D721Med (cell line): ENCODE measurements at places on chromosomes 1 and 21.

- no peak for DNase-seq
Observed at GRCh38 chr1:25771221-25772114, 28.5 kb upstream of the SELENON start.

DNA sequence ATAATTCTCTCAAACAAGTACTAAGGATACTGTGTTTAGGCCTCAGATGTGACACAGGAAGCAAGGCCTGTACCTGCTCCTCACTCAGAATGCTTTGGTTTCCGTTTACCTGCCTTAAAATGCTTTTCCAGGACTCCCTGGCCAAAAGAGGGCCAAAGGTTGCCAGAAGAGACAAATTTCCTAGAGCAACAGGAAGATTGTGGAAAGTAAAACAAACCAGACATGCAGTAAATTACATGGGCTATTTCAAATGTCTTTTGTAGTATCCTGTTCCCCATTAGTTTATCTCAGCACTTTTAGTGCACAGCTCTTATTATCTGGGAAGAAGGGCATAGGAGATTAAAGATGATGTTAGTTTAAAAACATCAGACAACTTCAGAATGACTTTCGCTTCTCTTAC is 280.0 kb downstream of the NFIA start:
- DNase-seq, result no peak

DNA sequence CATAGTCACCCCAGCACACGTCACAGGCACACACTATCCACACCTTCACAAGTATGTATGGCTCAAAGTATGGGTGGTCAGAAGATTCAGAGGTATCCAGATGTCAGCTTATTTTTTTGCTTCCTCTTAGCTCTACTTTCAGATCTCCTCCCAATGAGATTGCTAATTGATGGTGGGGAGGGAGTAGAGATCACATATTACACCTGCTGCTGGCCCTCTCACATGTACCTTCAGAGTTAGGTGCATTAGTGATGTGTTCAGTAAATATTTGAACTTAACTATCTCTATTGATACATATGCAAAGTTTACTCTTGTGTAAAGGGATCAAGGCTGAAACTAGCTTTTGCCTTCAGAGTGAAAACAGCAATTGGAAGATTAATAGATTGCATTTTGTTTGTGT is 262.6 kb downstream of the PCP4 start:
- DNase-seq, result no peak

GRCh38 chr1:181128592-181129497 is 40.3 kb downstream of the IER5 start:
- peak; percentile 92 for DNase-seq

DNA sequence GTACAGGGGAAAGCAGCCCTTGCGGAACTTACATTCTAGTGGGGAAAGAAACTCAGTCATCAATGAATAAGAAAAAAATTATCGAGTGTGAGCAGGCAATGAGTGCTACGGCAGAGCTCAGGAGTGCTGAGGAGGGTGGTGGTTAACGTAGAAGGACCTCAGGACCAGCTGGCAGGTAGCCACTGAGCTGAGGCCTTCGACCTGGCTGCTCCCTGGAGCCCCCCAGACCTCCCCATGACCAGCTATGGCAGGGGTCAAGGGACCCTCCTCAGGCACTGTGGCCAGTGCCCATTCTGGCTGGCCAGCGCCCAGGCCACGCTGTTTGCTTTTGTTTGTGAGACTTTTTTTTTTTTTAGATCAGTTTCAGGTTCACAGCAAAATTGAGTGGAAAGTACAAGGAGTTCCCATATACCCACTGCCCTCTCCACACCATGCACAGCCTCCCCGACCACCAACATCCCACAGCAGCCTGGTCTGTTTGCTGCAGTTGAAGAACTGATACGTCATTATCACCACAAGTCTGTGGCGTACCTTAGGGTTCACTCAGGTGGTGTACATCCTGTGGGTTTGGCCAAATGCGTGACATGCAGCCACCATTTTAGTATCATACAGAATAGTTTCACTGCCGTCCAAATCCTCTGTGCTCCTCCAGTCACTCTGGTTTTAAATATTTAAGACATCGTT is 11.8 kb upstream of the TTC22 start:
- DNase-seq, result no peak

DNA sequence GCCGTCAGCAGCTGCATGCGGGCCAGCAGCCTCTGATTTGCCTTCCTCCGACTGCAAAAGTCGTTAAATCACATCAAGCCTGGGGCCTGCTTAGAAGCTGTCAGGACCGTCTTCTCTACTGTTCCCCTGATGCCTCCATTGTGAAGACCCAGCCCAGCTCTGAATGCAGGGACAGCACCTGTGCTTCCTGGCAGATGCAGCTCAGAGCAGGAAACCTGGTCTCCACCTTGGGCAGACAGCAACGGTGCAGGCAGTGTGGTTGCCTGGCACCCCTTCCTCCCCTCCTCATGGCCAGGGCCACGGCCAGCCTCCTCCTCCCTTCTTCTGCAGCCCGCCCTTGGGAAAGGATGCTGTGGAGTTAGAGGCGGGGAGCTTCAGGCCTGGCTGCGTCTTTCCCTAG is 92.3 kb upstream of the COL6A1 start:
- no peak for DNase-seq

- no peak for DNase-seq
Observed at GRCh38 chr21:43639470-43640353, 19.6 kb downstream of the HSF2BP start.

DNA sequence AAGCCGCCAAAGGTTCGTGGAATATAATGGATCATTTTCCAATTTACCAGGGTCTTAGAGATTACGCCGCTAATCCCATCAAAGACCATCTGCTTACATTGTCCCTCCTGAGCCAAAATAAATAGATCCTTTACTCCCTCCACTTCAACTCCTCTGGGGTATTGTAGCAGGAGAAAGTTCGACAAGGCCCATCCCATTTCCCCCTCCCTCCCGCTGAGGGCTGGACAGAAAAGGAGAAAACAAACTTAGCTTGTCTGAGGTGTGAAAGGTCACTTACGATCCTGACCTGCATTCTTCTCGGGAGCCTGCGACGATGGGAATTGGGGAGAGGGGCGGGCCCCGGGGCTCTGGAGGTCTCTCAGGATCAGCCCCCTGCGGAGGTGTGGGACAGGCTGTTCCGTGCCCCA is 60.8 kb downstream of the MEF2D start:
- no peak for DNase-seq

- DNase-seq, result no peak
Observed at GRCh38 chr1:28507646-28508434, 2.0 kb downstream of the RCC1 start.

DNA sequence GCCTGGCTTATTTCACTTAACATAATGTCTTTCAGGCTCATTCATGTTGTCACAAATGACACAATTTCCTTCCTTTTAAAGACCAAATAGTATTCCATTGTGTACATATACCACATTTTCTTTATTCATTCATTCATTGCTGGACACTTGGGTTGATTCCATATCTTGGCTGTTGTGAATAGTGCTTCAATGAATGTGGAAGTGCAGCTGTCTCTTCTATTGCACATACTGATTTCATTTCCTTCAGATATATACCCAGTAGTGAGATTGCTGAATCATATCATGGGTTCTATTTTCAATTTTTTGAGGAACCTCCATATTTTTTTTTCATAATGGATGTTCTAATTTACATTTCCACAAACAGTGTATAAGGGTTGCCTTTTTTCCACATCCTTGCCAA is 38.6 kb upstream of the WLS start:
- no peak for DNase-seq

- DNase-seq, result no peak
Observed at GRCh38 chr1:156553860-156554485, 18.4 kb downstream of the IQGAP3 start.

DNA sequence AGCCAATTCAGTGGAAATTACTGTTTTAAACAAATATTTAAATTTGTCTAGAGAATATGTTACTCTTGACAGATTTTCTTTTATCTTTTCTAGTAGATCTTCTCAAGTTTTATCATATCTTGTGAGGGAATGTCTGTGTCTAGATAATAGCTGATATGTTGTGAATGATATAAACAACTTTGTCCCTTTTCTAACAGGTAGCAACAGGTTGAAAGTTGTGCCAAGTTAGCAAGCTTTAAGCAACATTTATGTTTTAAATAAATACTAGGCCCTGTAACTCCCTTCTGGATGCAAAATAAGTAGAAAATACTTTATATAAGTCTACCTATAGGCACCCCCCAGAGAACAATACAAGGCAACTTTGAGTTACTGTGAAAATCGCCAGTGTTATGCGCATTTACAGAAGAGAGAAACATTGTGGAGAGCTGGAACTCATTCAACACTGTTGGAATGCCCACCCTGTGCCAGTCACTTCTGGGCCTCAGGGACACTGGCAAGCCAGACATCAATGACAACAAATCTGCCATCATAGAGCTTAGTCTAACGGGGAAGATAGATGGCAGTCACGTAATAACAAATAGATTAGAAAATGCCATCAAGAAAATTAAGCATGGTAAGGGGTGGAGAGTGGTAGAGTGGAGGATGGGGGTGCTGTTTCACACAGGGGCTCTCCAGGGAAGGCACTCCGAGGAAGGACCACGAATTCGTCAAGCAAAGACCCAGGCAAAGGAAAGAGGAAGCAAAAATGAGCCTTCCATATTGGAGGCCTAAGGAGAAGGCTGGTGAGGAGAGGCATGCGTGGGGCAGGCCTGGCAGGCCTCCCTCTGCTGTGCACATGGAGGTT is 4.4 kb downstream of the MAP3K21 start:
- no peak for DNase-seq

DNA sequence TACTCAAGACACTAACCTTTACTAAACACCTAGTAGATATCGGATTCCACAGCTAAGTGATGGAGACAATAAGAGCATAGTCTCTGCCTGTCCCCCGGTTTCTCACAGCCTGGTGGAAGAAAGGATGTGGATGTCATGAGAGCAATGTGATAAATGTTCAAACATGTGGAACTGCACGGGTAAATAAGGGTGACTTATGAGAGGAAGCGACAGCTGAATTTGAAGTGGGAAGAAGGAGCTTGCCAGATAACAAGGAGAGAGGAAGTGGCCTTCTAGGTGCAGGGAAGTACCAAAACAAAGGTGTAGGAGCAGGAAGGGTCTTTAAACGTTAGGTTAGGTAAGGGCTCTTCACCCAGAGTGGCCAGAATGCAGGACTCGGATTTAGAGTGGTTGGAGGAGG is 178.6 kb upstream of the NRIP1 start:
- DNase-seq, result no peak

GRCh38 chr1:177426497-177426896 is 255.7 kb downstream of the BRINP2 start:
- DNase-seq, result no peak

GRCh38 chr21:42361286-42361685 is 5.0 kb downstream of the TFF1 start:
- DNase-seq, result no peak

GRCh38 chr1:201507360-201507675 is 395 bp upstream of the CSRP1 start:
- DNase-seq, result no peak

DNA sequence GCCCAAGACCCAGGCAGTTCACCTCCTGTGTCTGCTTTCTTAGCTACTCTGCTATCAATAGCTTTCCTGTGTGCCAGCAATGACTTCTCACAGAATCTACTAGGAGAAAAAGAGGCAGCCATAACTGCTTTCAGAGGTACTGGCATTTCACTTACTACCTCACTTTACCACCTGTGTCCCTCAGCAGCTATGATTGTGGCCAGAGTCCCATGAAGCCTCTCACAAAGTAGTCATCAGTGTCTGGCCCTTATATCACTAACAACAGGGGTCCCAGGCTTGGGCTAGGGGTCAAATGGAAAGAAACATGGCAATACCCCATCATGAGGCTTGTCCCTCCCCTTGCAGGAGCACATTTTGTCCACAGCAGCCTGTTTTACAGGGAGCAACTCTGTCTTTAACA is 62.7 kb upstream of the EPS8L3 start:
- no peak for DNase-seq

GRCh38 chr1:193190096-193190744 is 3.8 kb upstream of the B3GALT2 start:
- no peak for DNase-seq

DNA sequence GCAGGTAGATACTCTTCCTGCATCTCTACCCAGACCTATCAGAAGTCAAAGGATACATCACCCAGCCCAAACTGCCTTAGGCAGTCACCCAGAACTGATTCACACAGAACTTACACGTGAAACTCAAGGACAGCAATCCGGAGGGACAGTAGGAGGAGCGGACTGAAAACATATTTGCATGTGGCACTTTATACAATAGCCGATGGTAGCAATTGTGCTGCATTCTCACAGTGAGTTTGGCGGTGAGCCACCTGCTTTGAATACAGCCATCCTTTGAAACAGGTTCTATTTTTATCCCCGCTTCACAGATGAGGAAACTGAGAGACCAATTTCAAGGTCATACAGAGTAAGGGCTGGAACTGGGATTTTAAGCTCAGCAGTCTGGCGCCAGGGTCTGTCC is 69.5 kb downstream of the EDEM3 start:
- no peak for DNase-seq

DNA sequence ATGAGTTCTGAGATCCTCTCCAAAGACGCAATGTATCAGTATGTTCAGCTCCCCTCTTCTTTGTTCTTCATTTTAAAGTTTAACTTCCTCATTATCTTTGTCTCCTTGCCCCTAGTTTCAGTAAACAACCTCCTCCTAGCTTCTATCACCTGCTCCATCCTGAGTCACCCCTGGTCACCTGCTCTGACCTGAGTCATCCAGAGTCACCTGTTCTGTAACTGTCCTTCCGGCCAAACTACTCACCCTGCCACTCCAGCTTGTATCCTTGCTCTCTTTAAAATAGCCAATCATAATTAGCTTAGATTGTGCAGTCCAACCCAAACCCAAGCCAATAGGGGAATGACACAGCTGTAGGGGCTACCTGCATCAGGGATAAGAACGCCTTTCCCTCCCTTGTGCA is 332.0 kb downstream of the OLFM3 start:
- DNase-seq, result no peak

DNA sequence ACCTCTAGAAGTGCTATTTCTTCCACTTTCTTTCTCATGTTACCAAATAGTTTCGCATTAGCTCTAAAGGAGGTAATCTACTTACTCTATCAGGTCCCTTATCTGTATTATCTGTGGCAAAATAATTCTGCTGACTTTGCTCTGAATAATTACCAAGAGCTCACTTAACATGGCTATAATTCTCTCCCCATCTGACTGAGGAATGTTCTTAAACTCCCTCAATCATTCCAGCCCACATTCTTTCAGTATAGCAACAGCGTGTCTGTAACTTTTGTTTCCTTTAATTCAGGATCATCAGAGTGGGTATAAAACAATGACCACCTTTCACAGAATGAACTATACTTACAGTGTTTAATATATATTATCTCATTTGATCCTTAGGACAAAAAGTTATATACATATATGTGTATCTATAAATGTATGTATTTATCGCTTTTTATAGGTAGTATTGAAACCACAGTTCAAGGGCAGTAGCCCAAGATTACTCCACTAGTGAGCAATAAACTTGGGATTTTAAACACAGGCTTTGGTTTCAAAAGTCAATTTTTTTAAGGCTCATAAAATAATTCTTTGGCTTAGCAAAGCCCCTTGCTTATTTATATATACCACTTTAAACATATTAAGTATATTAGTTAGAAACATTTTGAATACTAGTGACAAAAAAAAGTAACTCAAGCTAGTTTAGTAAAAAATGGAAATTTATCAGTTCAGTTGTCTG is 36.1 kb upstream of the ST6GALNAC3 start:
- no peak for DNase-seq

- DNase-seq, result no peak
Observed at GRCh38 chr1:116891396-116892079, 18.2 kb upstream of the PTGFRN start.

- DNase-seq, result no peak
Observed at GRCh38 chr1:191151321-191151807, 673.7 kb upstream of the BRINP3 start.

GRCh38 chr1:241722947-241723346 is 70.9 kb downstream of the WDR64 start:
- DNase-seq, result no peak
